Endothelial cell (in vitro differentiated cells): ENCODE measurements at places on chromosomes 3 and 15. TPM values are rescaled to one million over a fixed set of nuclear protein-coding genes. Genes with fewer than 3 reads are reported as not detected.
A peak's percentile ranks its signal among the peaks of the same experiment; 100 is the strongest.

GRCh38 chr3:155908086-155908485, 37.6 kb downstream of the GMPS start:
- peak; percentile 13 for DNase-seq
- H3K4me3 ChIP-seq: no peak overlapping the region
- H3K36me3 ChIP-seq: peaks cover 18% of the 10 kb centered on the region
- peaks cover 13% of the 10 kb centered on the region for H3K4me1 ChIP-seq

- no peak overlapping the region for H3K27ac ChIP-seq
- H3K27me3 ChIP-seq: peaks cover 3% of the 10 kb centered on the region
- no peak for DNase-seq
- no peak overlapping the region for H3K4me3 ChIP-seq
Measured at GRCh38 chr3:151283907-151284461, 5.6 kb upstream of the P2RY14 start.

DNA sequence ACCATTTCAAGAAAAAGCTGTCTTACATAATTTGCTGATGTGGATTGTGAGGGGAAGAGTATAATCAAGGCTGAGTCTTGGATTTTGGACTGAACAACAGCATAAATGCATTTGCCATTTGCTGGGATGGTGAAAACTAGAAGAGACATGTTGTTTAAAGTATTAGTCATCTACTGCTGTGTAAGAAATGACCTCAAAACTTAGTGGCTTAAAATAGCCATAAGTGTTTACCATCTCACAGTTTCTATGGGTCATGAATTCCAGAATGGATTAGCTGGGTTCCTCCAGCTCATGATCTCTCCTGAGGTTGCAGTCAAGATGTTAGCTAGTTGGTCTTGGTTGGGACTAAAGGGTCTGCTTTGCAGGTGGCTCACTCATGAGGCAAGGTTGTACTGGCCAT, 66.2 kb downstream of the SCN11A start:
- no peaks in the 10 kb centered on the region for H3K36me3 ChIP-seq
- no peak for DNase-seq
- peaks cover 16% of the 10 kb centered on the region for H3K4me1 ChIP-seq
- no peak overlapping the region for H3K27ac ChIP-seq
- H3K4me3 ChIP-seq: no peak overlapping the region

DNA sequence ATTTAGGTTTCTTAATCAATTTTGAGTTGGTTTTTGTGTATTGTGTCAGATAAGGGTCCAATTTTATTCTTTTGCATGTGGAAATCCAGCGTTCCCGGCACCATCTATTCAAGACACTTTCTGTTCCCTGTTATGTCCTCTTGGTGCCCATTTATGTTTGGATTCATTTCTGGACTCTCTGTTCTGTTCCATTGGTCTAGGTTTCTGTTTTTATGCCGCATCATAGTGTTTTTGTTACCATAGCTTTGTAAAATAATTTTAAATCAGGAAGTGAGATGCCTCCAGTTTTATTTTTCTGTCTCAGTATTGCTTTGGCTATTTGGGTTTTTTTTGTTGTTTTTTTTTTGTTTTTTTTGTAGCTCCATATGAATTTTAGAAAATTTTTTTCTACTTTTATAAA, 97.1 kb downstream of the LRRC28 start:
- no peak overlapping the region for H3K4me3 ChIP-seq
- H3K36me3 ChIP-seq: peaks cover 3% of the 10 kb centered on the region
- peaks cover 16% of the 10 kb centered on the region for H3K4me1 ChIP-seq

- peaks cover 36% of the 10 kb centered on the region for H3K4me1 ChIP-seq
- H3K27me3 ChIP-seq: peaks cover 14% of the 10 kb centered on the region
- DNase-seq: no peak
- H3K27ac ChIP-seq: peak overlapping the region; percentile 26
- peaks cover 13% of the 10 kb centered on the region for H3K36me3 ChIP-seq
Measured at GRCh38 chr15:77417602-77418001, 2.3 kb downstream of the PEAK1 start.

Gene RARRES1
- total RNA-seq: not detected

Gene RAP2B
- total RNA-seq: 33.7 TPM

Gene ALCAM
- total RNA-seq: 14.0 TPM

Gene MED12L
- total RNA-seq: 4.4 TPM
